Suppressor macrophage treated with lipopolysaccharide for 1 hour (primary cell): ENCODE measurements at places on chromosomes 13 and 19.

- DNase-seq, result no peak
Measured at GRCh38 chr13:103203735-103204330, 137.6 kb upstream of the SLC10A2 start.

DNA sequence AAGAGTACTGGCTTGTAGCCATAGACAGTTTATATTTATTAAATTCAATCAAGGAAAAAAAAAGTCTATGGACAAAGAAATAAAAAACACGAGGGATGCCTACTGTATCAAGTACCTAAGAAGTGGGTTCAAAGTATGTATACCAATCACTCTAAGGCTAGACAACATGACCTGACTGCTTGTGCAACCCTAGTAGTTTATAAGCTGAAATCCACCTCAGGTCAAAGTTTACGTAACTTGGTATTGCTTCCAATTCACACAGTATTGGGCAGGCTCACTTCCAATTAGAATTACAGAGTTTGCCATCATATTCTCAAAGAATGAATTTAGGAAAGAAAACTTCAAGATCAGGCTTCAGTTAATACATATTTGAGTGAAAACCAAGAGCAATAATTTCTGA is 657.8 kb downstream of the DACH1 start:
- no peak for DNase-seq

- DNase-seq, result peak; percentile 74
Measured at GRCh38 chr19:12994701-12995595, at the start of gene NFIX. NFIX (plus strand) TSS chr19:12995475; CDS start chr19:12995838, 363 bp downstream.

- no peak for DNase-seq
Measured at GRCh38 chr19:5024282-5024681, 55.4 kb downstream of the KDM4B start.
